Activated CD4-positive, alpha-beta memory T cell treated with anti-CD3 and anti-CD28 coated beads, Interleukin-2, amount 10 ng/mL, durations not matched to agents 7 days and 5 days (primary cell): ENCODE measurements at places on chromosomes 7 and 10. TPM values are rescaled to one million over a fixed set of nuclear protein-coding genes. Genes with fewer than 3 reads are reported as not detected.

GRCh38 chr10:127081851-127082345, 114.5 kb downstream of the INSYN2A start:
- H3K36me3 ChIP-seq = no peaks in the 10 kb centered on the region
- no peak overlapping the region for H3K27ac ChIP-seq
- no peak overlapping the region for H3K4me3 ChIP-seq
- H3K27me3 ChIP-seq = no peaks in the 10 kb centered on the region
- H3K4me1 ChIP-seq = no peaks in the 10 kb centered on the region

The AKR1C8 gene
- 0.63 TPM for total RNA-seq

DNA sequence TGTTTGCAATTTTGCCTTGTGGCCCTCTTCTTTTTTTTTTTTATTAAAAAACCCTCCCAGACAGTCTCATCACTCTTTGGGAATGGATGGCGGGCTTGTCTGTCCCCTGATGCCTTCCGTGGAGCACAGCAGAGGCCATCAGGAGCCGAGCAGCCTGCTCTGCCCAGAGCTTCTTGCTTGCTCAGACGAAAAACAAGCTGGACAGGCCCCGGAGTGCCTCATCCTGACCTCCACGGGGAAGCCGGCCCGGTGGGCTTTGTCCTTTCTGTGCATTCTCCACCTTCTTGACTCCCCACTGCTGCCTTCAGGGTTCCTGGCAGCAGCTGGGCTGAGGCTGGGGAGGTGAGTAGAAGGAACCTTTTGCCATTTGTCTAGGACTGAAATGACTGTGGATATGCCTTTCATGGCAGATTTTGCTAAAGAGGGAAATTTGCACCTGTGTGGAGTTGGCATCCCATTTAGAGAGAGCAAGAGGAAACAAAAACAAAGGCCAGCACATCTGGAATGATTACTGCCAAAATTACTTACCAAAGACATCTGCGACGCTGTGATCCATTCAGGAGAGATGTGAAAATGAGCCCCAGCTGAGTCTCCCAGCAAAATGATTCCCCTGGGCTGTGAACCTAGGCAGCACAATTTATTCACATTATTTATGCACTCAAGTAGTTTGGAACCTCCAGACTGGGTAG, 108.3 kb downstream of the AOAH start:
- H3K4me1 ChIP-seq = peaks cover 5% of the 10 kb centered on the region
- H3K36me3 ChIP-seq = peaks cover 16% of the 10 kb centered on the region
- no peak overlapping the region for H3K4me3 ChIP-seq
- H3K27me3 ChIP-seq = no peaks in the 10 kb centered on the region
- no peak for DNase-seq

GRCh38 chr10:75418712-75419111, 12.7 kb upstream of the LRMDA start:
- no peak for DNase-seq
- H3K36me3 ChIP-seq = no peaks in the 10 kb centered on the region
- H3K27me3 ChIP-seq = peaks cover 9% of the 10 kb centered on the region
- H3K27ac ChIP-seq = no peak overlapping the region

DNA sequence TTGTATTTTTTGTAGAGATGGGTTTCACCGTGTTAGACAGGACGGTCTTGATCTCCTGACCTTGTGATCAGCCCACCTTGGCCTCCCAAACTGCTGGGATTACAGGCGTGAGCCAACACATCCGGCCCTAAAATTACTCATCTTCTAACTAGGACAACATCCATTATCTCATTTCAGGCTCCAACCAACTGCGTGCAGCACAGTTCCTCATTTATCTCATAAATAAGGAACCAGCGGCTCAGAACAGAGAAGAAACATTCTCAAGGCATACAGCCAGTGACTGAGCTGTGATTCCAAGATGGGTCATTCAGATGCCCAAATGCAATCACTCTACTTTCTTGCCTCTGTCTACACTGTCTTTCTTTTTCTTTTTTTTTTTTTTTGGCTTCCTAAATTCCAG, 356.1 kb downstream of the ELMO1 start:
- no peak for DNase-seq
- H3K27me3 ChIP-seq = no peaks in the 10 kb centered on the region
- peaks cover 20% of the 10 kb centered on the region for H3K4me1 ChIP-seq
- H3K27ac ChIP-seq = no peak overlapping the region

DNA sequence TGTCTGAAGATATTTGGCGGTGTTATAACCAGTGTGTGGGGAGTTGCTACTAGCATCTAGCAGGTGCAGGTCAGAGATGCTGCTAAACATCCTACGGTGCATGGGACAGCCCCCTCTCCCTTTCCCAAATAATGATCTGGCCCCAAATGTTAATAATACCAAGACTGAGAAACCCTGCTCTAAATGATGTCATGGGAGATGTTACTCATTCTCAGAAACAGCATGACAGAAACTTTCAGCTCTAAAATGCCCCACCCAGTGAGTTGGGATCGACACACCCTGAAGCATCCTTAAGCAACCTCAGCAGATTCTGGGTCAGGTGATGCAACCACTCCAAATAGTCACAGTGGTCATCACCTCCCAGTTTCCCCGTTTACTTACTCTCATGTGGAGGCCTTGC, 108.8 kb upstream of the MPP7 start:
- peaks cover 22% of the 10 kb centered on the region for H3K4me1 ChIP-seq
- no peak overlapping the region for H3K4me3 ChIP-seq
- H3K27ac ChIP-seq = peak overlapping the region; percentile 5
- H3K36me3 ChIP-seq = peaks cover 7% of the 10 kb centered on the region
- peaks cover 14% of the 10 kb centered on the region for H3K27me3 ChIP-seq

The GIMAP1 gene
- total RNA-seq = 21.0 TPM
